Osteoblast (primary cell): ENCODE measurements at places on chromosomes 3 and 15. TPM values are rescaled to one million over a fixed set of nuclear protein-coding genes. Genes with fewer than 3 reads are reported as not detected.
A peak's percentile ranks its signal among the peaks of the same experiment; 100 is the strongest.

GRCh38 chr3:189496375-189497138 lies 134.6 kb upstream of the TP63 start:
- DNase-seq = no peak

GRCh38 chr15:59140422-59141226 lies 35.7 kb downstream of the CCNB2 start:
- DNase-seq = no peak

DNA sequence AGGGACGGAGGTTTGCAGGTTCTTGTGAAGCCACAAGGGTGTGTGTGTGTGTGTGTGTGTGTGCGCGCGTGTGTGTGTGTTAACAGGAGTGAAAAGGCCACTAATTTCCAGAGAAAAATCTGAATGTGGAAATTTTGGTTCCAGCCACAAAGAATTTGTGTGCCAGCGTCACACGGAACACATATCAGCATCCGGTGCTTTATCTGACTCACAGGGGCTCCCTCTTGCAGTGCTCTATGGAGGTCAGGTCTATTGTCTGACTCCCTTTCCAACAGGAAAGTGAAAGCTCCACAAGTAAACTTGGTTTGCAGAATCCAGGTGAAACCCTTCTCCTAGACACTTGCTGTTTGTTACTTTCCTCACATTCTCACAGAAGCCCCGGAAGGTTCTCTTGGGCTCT lies 6.2 kb downstream of the CLDN11 start:
- peak; percentile 15 for DNase-seq

- DNase-seq = no peak
Observed at GRCh38 chr3:151404316-151404715, 19.8 kb upstream of the P2RY12 start.

The RBP2 gene
- total RNA-seq = not detected in 2 replicates

DNA sequence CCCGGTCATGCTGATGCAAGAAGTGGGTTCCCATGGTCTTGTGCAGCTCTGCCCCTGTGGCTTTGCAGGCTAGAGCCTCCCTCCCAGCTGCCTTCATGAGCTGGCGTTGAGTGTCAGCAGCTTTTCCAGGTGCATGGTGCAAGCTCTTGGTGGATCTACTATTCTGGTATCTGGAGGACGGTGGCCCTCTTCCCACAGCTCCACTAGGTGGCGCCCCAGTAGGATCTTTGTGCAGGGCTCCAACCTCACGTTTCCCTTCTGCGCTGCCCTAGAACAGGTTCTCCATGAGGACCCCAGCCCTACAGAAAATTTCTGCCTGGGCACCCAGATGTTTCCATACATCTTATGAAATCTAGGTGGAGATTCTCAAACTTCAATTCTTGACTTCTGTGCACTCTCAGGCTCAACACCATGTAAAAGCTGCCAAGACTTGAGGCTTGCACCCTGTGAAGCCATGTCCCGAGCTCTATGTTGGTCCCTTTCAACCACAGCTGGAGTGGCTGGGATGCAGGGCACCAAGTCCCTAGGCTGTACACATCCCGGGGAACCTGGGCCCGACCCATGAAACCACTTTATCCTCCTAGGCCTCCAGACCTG lies 238.4 kb upstream of the MDFIC2 start:
- no peak for DNase-seq
